ENCODE measurements at places on chromosomes 4 and X.

DNA sequence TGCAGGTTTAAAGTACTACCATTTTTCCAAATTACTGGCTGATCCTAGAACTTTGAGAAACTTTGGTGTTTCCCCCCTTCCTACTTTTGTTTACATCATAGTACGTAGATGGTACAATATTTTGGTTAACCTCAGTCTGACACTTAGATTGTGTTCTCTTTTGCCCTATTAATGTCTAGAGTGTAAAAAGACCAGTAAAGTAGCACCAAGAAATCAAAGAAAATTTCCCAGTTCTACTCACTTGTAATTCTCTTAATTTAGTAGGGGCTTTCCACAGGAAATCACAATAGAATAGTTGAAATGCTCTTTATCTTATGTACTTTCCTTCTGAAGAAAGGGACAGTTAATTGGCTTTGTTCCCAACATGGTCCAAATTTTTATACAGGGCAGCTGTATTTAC, 51.6 kb downstream of the NFKB1 start:
- DNase-seq: no peak

- DNase-seq: no peak
Observed at GRCh38 chrX:39645178-39645895, 452.4 kb downstream of the BCOR start.

GRCh38 chr4:120773641-120774040, 148.9 kb downstream of the PRDM5 start:
- DNase-seq: no peak

- no peak for DNase-seq
Observed at GRCh38 chr4:152747444-152747843, 32.1 kb downstream of the TIGD4 start.

GRCh38 chrX:67725471-67725870, 181.7 kb downstream of the AR start:
- no peak for DNase-seq

DNA sequence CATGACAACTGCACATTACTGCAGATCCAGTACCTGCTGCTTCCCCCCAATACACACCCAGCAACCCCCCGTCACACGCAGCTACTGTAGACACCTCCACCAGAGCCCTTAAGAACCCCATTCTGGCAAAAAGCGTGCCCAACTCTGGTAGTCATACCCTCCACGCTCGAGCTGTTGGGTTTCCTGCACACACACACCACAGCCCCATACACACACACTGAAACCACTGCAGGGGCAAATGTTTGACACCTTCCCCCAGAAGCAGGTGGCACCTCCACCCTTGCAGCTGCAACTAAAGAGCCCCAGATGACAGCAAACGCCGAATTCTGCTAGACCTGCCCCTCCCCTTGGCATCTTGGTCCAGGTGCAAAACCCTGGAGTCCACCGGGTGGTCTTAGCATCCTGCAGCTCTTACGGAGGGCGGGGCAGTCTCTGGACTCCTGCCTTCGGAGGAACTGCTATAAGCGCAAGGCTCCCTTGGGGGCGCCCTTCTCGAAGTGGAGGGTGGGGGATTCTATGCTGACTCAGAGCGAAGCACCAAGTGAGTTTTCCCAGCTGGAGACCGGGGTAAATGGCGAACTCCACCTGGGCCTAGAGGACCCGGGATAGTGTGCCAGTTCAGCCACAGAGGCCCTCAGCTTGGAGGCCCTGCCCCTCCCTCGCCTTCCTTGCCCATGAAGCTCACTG, 1.5 kb downstream of the FRMPD3 start:
- DNase-seq: no peak

GRCh38 chrX:13287816-13288215, 32.0 kb downstream of the ATXN3L start:
- DNase-seq: no peak

DNA sequence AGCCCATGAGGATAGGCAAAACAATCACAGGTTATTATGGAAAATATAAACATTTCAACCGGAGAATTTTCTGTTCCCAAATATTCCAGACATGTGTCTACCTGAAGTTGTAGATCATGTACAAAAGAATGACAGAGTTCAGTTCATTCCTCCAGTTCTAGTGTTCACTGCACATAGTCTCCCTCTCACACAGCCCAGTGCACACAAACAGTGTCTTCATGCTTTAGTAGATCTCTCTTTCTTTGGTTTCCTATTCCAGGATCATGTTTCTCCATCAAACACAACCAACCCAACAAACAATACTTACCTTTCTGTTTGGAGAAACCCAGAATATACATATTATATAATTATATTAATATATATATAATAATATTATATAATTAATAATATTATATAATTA, 671.9 kb downstream of the TRIML1 start:
- no peak for DNase-seq

DNA sequence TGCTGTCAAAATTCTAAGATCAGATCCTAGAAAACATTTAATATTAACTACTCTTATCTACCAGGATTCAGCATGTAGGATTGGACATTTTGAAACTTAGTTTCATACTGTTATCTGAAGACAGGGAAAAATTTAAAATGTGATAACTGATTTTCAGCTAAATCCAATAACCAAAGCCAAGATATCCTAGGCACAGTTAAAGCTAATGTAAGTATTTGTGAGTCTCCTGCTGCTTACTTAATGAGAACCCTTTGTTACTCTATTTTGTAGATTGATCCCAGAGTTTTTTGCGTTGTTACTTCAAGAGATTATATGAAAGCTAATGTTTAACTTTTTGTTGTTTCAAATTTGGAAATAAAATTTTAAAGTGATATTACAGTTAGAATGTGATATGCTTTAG, 2.0 kb downstream of the CPE start:
- DNase-seq: no peak

GRCh38 chr4:98485816-98486345, 172.5 kb downstream of the TSPAN5 start:
- no peak for DNase-seq

DNA sequence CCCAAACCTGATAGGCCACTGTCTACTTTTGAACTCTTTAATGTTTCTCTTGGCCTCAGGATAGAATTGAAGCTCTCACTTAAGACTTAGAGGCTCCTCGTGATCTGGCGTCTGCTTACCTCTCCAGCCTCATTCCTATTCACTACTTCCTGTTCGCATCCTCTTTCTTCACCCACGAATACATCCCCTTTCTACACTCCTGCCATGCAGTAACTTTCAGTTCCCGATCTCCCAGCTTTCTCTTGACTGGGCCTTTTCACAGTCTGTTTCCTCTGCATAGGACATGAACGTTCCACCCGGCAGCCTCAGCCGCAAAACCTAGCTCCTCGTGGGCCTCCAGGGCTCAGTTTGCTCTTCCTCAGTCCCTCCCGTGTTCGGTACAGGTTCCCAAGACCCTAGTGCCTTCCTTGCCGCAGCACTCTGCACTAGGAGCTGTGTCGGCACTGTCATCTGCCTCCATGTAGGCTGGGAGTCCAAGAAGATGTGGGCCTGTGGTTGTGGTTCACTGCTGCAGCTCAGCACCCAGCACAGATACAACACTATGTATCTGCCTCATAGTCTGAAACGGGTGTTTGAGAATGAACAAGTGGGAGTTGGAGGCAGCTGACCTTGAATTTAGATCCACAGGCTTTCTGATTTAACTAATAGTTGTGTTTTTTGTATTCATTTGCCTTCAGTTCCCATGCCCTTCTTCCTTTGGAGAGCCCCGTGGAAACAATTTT, 15.8 kb downstream of the RPL39 start:
- no peak for DNase-seq

GRCh38 chrX:87475793-87476192, 41.8 kb upstream of the KLHL4 start:
- DNase-seq: no peak

GRCh38 chr4:93719552-93719951, 109.0 kb upstream of the ATOH1 start:
- DNase-seq: no peak

- DNase-seq: no peak
Observed at GRCh38 chrX:148333989-148334388, 166.4 kb upstream of the AFF2 start.

DNA sequence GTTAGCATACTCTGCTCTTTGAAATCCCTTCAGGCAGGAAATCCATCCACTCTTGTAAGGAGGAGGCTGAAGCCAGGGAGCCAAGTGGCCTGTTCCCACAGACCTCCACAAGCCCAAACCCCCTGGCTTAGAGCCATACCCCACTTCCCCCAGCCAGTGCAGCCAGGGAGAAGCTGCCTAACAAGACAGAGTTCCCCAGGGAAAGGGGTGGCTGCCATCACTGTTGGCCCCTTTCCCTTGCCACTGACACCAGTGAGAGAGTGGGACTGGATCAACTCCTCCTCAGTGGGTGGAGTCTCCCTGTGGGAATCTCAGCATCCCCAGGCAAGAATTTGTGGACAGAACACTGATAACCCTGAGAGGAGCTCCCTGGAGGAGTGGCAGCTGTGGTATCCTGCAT, 389.4 kb downstream of the PABPC4L start:
- DNase-seq: no peak

DNA sequence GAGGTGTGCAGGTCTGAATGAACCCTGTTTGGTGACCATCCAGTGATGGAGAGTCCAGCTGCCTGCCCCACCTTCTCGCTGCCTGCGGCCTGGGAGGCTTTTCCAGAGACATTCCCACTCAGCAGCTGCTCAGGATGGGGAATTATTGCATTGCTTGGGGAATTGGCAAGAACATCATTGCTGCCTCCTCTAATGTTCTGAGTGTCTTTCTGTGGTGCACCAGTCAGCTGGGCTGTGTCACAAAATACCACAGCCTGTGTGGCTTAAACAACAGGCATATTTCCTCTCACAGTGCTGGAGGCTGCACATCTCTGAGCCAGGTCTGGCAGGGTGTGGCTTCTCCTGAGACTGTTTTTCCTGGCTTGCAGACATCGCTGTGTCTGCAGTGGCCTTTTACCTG, 86.8 kb upstream of the AFAP1 start:
- no peak for DNase-seq

- no peak for DNase-seq
Observed at GRCh38 chr4:148634476-148634875, 192.3 kb upstream of the NR3C2 start.

DNA sequence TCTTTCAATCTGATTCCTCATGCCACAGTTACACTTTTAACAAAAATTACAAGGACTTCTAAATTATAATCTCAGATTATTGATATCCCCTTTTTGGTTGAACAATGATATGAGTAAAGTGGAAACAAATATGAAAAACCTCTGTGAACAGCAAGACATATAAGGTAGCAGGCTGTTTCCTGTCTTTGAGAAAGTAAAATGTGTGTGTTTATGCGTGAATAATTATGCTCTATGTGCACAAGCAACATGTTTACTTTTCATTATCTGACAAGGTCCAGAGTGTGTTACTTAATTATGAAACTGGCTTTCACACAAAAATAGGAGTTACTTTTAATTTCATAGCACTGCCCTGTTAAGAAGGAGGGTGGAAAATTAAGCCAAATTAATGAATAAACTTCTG, 43.1 kb downstream of the DDIT4L start:
- DNase-seq: no peak

- no peak for DNase-seq
Observed at GRCh38 chrX:21674430-21675186, 16.5 kb upstream of the KLHL34 start.

DNA sequence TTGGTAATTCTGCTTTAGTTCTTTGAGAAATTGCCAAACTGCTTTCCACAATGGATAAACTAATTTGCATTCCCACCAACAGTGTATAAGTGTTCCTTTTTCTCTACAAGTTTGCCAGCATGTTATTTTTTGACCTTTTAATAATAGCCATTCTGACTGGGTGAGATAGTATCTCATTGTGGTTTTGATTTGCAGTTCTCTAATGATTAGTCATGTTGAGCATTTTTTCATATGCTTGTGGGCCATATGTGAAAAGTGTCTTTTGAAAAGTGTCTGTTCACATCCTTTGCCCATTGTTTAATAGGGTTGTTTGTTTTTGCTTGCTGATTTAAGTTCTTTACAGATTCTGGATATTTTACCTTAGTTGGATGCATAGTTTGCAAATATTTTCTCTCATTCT, 25.9 kb downstream of the ENPEP start:
- no peak for DNase-seq

GRCh38 chrX:16999275-16999674, 52.8 kb downstream of the REPS2 start:
- no peak for DNase-seq

DNA sequence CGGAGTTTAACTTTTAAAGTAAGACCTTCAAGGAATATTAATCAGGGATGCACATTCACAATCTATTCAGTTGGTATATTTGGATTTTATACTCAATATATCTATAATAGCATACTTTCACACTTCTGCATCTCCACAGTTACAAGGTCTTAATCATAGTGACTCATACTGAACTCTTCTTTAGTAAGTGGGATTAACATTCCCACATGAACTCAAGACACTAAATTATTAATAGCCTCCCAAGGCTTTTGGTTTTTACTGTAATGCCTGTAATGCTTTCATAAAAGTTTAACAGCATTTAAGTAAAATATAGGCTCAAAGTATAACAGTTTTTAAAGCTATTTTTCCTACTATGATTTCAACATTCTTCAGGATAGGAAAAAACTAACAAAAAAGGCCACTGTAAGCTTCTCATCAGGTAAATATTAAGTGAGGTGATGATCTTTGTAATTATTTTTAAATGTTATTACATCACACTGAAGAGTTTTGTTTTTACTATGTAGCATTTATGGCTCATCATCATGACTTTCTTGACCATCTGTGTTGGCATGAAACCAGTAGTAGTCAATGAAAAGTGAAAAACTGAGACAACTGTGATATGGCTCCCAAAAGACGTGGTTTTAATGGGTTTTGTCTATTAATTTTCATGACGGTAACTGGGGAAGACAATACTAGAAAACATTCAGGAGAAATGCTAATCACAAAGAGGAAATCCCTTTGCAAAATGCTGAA, 91.5 kb upstream of the GALNT7 start:
- DNase-seq: no peak

GRCh38 chr4:151797131-151797530, 36.3 kb upstream of the GATB start:
- DNase-seq: no peak

Measured in stimulated activated CD8-positive, alpha-beta memory T cell treated with anti-CD3 and anti-CD28 coated beads, Interleukin-7, amount 100 ng/mL, for 1 hour (primary cell).